CD4-positive, alpha-beta T cell treated with Interleukin-6 for 4 hours (primary cell): ENCODE measurements at places on chromosomes 4 and X.
A peak's percentile ranks its signal among the peaks of the same experiment; 100 is the strongest.

DNA sequence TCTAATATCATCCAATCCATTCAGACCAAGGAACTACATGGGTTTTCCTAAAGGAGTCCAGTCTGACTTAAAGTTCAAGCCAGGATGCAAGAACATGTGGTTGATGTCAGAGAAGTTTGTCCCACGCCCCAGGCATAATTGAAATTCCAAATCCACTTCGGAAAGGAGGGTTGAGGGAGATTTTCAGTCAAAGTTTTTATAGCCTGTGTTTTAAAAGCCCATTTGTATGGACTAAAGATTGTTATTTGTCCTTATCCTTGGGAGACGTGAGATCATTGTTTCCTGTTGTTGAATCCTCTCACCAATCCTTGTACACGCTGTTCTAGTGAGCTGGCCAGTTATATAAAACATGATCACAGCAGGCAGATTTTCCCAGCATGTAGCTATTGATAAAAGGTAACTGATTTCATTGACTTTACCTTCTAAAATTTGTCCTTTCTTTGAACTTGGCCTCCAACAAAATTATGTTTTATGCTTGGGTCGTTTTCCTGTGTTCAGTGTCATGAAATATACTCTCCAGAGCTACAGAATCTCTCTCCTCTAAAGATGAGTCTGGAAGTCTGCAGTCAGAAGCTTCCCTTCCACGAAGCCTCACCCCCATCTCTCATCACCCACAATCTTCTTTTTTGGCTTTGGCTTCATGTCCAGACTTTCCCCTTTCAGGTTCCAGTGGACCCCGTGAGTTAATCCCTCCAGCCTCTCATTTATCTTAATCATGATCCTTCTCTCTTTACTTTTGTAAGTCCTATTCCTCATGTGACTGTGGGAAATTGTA lies 92.9 kb downstream of the ATP10D start:
- no peak for DNase-seq

DNA sequence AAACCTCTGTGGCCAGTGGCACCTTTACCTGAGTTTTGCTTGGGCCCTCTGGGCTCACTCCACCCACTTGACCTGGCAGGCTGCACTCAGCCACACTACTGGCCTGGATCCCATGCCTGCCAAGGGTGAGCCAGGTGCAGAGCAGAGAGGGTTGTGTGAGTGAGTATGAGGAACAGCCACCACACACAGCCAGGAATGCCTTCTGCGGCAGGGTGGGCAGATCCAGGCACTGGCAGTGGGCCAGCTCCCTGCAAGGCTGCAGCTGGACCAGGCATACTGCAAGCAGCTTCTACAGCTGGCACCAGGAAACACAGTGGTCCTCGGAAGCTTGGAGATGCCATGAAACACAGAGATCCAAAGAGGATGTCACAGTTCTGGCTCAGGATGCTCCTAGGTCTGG lies 570.1 kb upstream of the ACTRT1 start:
- no peak for DNase-seq

GRCh38 chr4:6056976-6057766 lies 38.9 kb upstream of the C4orf50 start:
- DNase-seq = no peak

DNA sequence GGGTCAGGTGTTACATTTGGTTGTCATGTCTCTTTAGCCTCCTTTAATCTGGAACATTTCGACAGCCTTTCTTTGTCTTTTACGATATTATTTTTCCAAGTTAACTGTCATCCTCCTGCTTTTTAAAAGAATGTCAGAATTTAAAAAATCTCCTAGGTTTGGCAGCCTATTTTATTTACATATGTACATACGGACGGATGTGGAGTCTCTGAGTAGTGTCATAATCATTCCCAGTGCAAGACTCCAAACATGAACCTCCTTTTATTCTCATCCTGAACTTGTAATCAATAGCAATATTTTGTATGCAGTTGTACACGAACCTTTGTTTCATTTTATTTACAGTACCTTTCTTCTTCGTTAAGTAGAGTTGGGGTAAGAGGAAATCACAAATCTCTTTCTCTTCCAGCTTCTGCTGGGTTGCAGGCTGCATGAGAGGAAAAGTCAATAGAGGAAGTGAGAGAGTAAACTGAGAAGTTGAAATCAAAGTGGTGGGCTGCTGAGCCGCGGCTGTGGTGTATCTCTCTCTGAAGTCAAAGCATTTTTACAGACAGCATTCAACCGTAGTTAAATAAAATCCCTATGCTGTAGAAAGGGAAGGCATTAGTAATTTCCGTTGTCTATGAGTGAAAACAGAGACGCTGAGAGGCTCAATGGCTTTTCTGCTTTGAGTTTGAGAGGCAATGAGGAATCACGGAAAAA lies 53.9 kb upstream of the RPS6KA3 start:
- peak; percentile 57 for DNase-seq

DNA sequence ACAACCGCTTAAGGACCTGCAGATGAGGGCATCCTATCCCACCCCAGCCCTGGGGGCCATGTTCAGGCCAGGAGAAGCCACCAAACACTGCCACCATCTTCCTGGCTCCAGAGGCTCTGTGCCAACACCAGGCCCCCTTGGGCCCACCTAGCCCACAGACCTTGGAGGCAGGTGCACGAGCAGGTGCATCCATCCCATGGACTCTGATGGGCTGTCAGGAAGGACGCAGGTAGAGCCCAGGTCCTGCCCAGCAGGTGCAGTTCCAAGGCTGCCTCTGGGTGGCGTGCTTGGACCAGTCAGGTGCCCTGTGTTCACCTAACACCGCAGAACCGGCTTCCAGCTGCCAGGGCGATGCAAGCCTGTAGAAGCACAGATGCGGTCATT lies 22.8 kb upstream of the PDE6B start:
- peak; percentile 39 for DNase-seq

DNA sequence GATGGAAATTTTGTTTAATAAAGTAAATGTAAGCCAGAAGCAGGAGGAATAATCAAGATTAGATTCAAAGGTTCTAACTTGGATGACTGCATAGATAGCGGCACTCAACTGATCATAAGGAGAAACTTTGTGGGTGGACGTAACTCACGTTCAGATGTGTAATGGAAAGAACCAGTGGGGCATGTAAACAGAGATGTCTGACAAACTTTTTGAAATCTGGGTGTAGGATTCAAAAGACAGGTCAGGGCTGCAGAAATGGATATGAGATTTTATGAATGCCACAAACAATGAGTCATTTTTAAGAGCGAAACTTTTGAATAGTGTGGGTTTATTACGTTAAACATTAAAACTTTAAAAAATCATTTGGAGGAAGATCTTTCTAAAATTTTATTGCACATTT lies 375.6 kb downstream of the GBA3 start:
- DNase-seq = no peak

DNA sequence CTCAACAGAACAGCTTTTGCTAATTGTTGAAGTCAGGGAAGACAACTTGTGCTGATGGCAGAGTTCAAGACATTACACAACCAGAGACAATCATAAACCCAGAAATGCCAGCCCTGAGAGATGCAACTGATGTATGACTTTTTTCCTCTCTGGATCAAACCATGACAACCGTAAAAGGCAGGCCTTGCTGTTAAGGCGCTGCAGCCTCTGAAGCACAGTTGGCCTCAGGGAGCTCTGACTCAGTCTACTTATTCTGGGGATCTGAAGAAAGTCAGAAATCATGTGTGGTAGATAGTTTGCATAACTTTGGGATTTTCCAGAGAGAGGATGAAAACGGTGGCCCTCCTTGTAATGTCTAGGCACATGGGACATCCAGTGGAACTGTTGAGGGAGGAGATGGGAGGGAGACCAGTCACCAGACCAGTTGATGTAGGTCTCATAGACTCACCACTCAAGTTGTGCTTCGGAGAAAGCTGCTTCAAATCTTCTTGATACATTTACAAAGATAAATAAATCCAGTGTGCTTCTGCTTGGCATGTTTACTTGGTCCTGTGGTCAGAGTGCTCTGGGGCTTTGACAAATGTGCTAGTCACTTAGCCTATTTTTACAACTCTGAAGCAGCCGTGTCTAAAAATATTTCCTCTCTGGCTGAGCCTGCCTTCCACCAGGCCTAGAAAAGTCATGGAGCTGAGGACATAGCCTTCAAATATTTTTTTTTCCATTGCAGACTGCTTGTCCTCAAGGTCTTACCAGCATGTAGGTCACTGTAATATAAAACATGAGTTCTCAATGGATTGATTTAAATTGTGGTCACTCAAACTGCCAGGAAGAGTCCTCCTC lies 7.5 kb downstream of the HADH start:
- no peak for DNase-seq

- no peak for DNase-seq
Measured at GRCh38 chrX:133323431-133323830, 91.9 kb downstream of the GPC4 start.

DNA sequence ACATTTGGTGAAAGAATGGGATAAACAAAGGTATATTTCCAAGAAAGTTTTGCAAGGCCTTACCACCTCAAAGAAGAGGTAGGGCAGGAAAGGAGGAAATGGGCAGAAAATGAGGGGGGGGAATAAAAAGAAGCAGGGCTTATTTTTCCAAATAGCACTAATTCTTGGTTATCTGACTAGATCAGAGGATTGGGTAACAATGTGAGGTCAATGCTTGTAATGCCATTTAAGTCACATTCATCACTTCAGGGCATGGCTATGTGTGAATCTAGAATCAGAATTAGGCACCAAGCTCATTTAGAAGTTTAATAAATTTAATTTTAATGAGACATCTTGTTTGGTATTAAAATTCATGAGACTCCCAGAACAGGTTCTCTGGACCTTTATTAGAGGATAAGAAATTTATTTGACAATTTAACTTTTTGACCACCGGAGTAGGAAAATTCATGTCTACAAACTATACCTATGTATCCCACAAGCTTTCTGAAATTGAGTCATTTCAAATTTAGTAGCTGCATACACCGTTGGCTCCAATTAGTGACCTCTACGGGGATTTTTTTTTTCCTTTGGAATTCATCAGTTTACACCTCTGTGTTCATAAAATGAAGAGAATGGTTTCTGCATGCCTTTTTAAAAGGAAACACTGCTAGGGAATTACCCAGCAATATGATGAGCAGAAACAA lies 1.4 kb upstream of the STS start:
- no peak for DNase-seq

DNA sequence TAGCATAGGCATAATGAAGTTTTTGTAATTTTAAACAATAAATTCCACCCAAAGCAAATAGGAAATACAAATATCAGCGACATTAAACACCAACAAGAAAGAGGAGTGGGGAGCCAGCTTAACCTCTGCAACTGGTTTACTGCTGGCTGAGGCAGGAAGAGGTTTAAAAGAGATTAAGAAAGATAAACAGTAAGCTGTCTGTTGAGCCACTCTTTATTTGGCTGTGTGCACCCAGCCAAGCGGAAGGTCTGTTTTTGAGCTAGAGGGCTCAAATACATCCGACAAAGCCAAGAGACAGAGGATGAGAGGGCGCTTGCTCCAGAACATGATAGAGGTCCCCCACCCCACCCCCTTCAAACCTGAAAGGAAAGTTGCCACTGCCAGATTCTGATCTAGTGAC lies 191.4 kb downstream of the MGST2 start:
- DNase-seq = no peak

DNA sequence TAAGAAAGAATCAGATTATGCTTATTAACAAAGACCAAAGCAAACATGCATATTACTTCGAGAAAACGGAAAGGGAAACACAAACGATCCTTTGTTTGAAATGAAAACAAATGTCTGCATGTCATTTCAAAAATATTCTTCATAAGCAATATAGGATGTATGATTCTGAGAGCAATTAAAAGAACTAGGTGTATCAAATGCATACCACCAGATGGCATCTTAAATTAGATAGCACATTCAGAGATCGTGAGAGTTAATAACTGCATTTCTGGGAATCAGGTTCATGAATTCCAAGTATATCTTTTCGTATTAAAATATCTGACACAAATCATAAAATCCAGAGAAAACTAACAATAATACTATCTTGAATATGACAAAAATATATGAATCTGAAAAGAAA lies 159.5 kb downstream of the PPP3CA start:
- no peak for DNase-seq

- DNase-seq = no peak
Measured at GRCh38 chrX:10079231-10079630, 77.5 kb upstream of the CLCN4 start.

DNA sequence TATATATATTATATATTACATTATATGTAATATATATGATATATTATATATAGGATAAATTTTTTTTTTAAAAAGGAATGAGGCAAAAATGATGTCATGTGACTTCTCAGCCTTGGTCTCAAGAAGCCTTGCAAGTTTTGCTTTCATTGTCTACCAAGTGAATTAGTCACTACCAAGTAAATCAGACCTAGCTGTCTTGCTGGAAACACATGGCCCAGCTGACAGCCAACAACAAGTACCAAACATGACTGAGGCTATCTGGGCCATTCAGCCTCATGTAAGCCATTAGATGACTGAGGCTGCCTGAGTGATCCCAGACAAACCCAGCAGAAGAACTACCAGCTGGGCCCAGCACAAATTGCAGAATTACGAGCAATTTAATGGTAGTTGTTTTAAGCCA lies 44.9 kb downstream of the HAND2 start:
- DNase-seq = no peak

DNA sequence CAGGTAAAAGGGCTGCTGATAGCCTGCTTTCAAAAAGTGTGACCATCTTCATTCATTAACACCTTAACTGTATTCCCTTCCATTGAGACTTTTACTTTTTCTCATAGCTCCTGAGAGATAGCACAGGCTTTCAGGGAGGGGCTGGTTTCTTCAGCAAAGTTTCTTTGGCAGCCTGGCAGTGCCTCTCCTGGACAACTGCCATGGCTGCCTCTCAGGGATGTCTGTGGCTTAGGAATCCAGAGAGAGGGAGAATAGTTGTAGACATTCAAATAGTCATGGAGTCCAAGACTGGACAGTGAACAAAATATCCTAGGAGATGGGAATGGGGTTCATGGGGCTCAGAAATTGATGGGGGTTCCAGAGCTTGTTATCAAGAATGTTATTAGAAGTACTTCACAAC lies 81.1 kb downstream of the FAM47B start:
- no peak for DNase-seq

DNA sequence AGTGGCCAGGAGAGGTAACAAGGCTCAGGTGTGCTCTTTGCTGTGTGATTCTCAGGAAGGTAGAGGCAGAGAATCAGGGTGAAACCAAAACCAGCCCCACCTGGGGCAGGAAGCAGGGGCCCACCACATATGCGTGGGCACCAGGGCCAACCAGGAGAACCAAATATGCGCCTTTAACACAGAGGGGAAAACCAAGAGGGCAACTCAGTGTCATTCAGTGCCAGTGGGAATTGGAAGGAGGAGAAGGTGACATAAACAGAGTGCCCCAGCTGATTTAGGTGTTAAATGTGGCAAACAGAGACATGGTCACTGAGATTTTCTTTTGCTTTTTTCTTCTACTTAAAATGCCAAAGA lies 106.8 kb upstream of the MAMLD1 start:
- DNase-seq = no peak
